ENCODE measurements at places on chromosomes 6 and 20.

DNA sequence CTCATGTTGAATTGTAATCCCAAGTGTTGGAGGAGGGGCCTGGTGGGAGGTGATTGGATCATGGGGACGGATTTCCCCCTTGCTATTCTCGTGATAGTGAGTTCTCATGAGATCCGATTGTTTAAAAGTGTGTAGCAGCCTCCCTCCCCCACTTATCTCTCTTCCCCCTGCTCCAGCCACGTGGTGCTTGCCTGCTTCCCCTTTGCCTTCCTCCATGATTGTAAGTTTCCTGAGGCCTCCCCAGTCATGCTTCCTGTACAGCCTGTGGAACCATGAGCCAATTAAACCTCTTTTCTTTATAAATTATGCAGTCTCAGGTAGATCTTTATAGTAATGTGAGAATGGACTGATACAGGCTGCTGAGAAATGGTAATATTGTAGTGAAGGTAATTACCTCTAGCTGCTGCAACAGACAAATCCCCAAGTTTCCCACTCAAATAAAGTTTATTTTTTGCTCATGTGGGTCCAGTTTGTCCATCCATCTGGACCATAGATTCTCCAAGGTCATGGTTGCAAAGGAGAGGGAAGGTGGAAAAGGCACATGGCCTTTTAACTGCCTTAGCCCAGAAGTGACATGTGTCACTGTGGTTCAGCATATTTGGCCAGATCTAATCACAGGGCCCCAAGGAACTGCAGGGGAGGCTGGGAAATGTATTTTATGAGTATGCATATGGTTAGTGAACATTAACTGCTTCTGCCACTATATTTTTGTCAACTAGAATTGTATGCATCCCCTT lies 89.2 kb downstream of the TRMT11 start:
- DNase-seq, result no peak

DNA sequence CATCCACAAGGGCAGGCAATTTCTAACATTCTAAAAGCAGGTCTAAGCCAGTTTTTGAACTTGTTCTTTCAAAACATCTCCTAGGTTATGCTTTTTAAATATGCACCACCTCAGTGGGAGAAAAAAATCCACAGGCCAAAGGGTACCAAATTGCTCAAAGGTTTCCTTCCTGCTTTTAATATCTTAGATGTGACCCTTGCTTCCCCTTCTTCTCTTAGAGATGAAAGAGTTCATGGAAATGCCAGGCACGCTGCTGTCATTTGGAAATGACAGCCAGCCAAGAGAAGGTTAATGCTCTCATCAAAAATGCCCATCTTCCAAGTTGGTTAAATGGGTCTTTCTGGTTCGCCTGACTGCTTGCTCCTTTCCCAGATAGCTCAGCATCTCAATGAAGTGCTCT lies 497.1 kb downstream of the CD83 start:
- DNase-seq, result no peak

- DNase-seq, result no peak
Measured at GRCh38 chr20:24458436-24458835, 11.0 kb upstream of the SYNDIG1 start.

DNA sequence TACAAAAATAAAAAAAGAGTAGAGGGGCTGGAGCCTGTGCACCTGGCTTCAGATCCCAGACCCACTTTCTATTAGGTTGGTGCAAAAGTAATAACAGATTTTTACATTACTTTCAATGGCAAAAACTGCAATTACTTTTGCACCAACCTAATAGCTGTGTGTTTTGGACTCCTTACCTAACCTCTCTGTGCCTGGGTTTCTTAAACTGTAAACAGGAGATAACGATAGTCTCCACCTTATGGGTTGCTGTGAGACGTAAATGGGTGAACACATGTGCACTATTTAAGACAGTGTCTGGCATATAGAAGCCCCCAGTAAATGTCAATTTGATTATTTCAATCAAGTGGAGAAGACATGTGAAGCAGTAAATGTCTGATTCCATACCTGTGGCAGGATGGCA lies 89.7 kb downstream of the TFAP2C start:
- no peak for DNase-seq

- DNase-seq, result no peak
Measured at GRCh38 chr20:23111307-23111943, 25.3 kb upstream of the CD93 start.

- DNase-seq, result no peak
Measured at GRCh38 chr20:36439731-36440072, 101.6 kb upstream of the MYL9 start.

Data from type B pancreatic cell (in vitro differentiated cells).